ENCODE measurements at places on chromosomes 12 and 14.

GRCh38 chr14:48289701-48290100 lies 614.3 kb upstream of the MDGA2 start:
- DNase-seq, result no peak

GRCh38 chr14:88069677-88070076 lies 64.7 kb downstream of the GPR65 start:
- no peak for DNase-seq

DNA sequence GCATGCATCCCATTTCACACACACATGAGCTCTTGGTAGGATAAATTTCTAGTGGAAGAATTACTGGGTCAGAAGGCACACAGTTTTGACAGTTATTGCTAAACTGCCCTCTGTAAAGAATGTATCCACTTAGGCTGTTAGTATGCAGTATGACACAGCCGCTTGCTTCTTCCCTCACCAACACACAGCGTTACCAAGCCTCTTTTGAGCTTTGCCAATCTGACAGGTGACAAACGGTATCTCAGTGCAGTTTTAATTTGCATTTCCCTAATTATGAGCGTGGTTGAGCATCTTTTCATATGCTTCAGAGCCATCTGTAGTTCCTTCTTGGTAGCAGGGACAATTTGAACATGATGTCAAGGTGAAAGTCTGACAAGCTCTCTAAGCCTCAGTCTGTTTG lies 42.9 kb downstream of the HRK start:
- DNase-seq, result no peak

- DNase-seq, result no peak
Measured at GRCh38 chr12:119808441-119808840, 68.7 kb downstream of the CIT start.

- peak; percentile 43 for DNase-seq
Measured at GRCh38 chr14:71855399-71856036, 76.7 kb upstream of the RGS6 start.

DNA sequence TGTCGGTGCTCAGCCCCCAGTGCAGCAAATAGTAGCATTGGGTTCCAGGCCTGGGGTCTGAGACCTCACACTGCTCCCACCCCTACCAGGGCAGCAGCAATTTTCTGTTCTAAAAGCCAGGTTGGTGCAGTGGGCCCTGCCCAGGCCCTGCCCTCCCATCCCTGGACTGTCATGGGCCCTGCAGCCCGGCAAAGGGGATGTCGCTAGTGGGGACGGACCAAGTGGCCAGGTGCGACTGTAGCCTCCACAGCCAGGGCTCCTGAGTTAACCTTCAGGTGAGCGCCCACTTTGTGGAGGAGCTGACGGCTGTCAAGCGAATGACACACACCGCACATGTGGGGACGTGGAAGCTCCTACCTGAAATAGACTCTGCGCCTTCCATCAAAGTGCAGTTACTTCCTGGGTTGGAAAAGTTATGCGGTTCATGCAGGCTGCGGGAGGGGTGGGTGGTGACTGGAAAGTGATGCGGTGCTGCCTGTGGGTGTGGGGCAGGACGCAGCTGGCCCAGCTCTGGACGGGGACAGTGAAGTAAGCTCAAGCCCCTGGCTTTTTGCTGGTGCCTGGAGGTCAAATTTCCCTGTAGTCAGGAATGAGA lies 1.5 kb downstream of the INF2 start:
- no peak for DNase-seq

- DNase-seq, result no peak
Measured at GRCh38 chr12:69341328-69341727, 6.9 kb upstream of the LYZ start.

DNA sequence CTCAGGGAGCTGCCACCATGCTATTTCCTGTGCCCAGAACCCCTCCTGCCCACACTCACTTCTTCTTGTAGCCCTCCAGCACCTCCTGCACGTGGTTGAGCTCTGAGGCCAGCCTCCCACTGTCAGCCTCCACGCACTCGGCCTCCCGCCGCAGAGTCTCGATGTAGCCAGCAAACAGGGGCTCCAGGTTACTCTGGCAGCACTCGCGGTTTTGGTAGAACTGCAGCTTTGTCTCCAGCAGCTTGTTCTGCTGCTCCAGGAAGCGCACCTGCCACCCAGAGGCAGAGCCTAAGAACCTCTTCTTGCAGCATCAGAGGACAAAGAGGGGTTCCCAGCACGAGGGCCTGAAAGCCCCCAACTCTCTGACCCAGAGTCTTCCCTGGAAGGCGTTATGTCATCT lies 2.1 kb downstream of the KRT83 start:
- no peak for DNase-seq

DNA sequence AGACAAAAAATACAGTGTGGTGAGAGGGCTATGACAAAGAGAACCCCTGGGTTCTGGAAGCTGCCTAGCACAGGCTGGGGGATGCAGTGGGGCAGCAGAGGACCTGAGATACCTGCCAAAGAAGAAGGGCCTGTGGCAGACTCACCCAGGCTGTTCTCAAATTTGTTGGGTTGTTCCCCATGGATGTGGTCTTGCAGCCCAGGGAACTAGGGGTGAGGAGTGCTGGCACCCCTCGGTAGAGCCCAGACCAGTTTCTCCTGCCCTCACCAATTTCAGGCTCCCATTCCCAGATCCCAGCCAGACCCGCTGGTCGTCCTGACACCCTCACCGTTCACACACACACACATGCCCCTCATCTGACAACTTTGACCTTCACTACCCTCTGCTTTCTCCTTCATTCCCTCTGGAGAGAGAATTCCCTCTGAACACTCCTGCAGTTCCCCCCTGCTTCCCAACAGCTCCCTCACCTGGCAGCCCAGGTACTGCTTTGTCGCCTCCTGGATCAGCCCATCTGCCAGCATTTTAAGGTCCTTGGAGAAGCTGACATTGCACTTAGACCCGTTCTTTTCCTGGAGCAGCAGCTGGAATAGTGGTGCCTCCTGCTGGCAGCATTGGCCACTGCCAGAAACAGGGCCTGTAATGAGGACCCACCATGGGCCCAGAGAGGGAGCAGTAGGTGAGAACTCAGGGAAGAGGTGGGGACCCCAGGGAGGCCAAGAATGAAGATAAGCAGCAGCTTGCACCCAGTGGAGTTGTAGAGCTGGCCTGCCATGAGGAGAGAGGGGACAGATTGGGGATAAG lies 5.9 kb upstream of the GDF11 start:
- peak; percentile 60 for DNase-seq

- no peak for DNase-seq
Measured at GRCh38 chr12:28941248-28941647, 207.8 kb upstream of the FAR2 start.

GRCh38 chr14:89443042-89443629 lies 26.1 kb upstream of the FOXN3 start:
- DNase-seq, result no peak

- DNase-seq, result no peak
Measured at GRCh38 chr12:33222357-33222756, 217.3 kb downstream of the SYT10 start.

DNA sequence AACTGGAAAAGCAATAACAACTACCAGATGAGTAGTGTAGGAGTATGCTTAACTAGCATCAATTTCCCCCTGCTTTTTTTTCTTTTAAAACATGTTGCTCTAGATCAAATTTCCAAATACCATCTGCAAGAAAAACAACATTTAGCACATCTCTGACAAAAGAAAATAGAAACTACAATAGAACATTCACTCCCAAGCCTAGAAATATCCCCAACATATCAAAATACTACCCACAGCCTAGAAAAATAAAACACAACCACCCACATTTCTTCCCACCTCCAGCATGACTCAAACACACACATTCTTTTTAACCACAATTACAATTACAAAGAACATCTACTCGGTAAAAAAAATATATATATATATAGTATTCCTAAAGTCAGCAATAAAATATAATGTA lies 120.0 kb downstream of the PPFIA2 start:
- DNase-seq, result no peak

DNA sequence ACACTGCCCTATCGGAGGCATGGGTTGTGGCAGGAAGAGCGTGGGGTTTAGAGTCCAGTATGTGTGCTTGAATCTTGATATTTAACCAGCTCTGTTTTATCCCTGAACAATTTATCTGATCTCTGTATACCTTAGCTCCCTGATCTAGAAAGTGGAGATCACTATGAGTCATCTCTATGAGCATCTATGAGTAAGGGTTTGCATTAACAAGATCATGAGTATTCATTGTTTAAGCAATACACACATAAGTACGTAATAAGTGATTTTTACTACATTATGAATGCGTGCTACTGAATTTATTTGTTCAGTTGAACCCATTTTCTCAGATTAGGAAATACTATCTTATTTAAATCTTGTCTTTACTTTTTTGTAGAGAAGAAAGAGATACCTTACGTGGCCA lies 49.4 kb downstream of the GPATCH2L start:
- no peak for DNase-seq

- DNase-seq, result no peak
Measured at GRCh38 chr12:103547376-103547775, 39.7 kb upstream of the STAB2 start.

- DNase-seq, result no peak
Measured at GRCh38 chr14:34403646-34404045, 58.4 kb downstream of the SPTSSA start.

DNA sequence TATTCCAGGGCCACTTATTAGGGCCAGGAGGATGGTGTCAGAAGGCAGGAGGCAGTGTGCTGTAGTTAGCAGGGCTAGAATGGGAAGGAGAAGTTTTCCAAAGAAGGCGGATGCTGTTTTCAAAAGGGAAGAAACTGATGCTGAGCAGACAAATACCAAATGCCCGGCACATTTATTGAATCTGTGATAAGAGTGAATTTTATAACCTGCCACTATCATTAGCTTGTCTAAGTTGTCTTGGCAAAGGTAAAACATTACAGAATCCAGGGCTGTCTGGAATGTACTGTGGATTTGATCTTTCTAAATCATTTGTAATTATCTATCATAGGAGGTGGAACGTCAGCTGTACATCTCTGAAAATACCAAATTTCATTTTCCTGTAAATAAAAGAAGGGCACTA lies 40.8 kb downstream of the NDUFA12 start:
- DNase-seq, result no peak

DNA sequence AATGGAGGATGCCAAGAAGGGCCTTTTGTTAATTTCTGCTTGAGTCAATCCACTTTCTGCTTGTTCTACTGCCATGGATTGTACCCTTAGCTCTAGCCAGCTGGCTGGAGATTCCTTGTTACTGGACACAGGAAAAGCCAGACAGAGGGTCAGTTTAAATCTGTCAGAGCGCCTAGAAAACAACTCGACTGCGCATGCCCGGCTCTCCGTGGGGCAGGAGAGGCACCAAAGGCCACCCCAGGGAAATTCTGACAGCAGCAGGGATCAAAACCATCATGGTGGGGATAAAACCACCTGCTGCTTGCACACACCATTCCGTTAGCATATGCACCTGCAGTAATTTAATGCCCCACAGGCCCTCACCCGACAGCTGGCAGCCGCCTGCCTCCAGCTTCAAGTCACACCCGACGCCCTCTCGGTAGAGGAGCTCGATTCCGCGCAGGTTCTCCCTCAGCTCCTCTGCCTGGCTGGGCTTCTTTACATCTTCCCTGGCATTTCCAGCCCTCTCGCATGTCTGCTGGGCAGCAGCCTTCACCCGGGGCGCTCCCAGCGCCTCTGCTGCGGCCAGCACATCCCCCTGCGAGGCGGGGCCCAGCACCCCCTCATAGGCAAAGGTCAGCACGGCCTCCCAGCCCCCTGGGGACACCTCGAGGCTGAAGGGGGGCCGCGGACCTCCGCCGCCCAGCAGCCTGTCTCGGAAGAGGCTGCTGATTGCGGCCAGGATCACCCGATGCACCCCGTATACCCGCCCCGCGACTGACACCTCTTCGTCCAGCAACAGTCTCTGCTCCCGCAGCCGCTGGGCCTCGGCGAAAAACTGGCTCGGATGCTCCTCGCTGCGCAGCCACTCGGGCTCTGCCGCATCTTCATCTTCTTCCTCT lies 1.0 kb downstream of the KLHL33 start:
- DNase-seq, result no peak

All from activated T-cell treated with anti-CD3 and anti-CD28 coated beads for 48 hours (primary cell).